ENCODE measurements at places on chromosomes 4 and X.
A peak's percentile ranks its signal among the peaks of the same experiment; 100 is the strongest.

GRCh38 chr4:113869743-113870375, 108.3 kb upstream of the CAMK2D start:
- peak; percentile 76 for DNase-seq

GRCh38 chrX:63784902-63785707, at the start of gene ARHGEF9:
Gene ARHGEF9 (minus strand): TSS chrX:63785214. CDS start chrX:63785145, 69 bp downstream.
- peak; percentile 8 for DNase-seq

GRCh38 chr4:139589336-139590018, 33.5 kb upstream of the SETD7 start:
- DNase-seq: no peak

DNA sequence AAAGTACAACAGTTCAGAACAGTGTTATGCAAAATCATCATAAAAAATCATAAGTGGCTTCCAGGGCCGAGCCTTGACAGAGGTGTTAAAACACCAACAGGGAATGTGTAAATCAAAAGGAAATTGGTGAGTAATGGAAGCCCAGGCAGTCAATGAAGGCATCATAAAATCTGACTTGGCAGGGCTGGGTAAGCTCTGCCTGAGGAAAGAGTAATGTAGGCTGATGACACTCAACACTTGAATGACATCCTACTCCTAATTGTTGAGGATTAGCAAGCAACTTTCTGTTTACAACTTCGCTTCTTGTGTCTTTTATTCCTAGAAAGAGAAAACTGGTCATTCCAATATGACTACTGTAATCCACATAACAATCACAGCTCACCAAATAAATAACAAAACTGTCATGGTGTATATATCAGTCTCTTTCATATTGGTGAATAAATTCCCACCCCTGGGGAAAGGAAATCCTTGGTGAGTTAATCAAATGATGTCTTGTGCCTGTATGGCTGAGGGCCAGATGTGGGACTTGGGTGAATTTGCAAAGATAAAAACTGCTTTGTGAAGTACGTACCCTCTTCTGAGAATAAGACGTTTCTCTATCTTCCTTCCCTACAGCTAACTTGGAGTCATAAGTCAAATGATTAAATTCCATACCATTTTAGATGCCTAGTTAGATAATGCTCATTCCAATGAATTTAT, 196.8 kb downstream of the DCHS2 start:
- DNase-seq: no peak

GRCh38 chr4:38230821-38231563, 270.8 kb downstream of the PTTG2 start:
- DNase-seq: no peak

DNA sequence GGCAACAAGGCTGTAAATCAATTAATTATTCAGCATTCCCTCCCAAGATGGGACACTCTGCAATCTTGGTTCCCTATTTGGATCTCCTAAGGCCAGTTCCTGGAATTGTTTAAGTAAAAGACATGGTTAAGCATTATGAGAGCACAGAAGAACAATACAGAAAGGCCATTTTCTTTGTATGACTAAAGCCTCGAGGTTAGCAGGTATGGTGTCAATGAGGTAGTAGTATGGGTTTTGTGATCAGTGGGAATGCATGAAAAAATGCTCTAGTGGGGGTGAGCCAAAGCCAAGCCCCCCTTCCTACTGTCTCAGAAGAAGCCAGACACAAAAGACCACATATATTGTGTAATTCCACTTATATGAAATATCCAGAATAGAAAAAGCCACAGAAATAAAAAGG, 61.7 kb upstream of the S100G start:
- DNase-seq: no peak

GRCh38 chr4:118587116-118587831, 97.9 kb upstream of the METTL14 start:
- no peak for DNase-seq

GRCh38 chr4:167274351-167274750, 40.1 kb upstream of the SPOCK3 start:
- DNase-seq: no peak

DNA sequence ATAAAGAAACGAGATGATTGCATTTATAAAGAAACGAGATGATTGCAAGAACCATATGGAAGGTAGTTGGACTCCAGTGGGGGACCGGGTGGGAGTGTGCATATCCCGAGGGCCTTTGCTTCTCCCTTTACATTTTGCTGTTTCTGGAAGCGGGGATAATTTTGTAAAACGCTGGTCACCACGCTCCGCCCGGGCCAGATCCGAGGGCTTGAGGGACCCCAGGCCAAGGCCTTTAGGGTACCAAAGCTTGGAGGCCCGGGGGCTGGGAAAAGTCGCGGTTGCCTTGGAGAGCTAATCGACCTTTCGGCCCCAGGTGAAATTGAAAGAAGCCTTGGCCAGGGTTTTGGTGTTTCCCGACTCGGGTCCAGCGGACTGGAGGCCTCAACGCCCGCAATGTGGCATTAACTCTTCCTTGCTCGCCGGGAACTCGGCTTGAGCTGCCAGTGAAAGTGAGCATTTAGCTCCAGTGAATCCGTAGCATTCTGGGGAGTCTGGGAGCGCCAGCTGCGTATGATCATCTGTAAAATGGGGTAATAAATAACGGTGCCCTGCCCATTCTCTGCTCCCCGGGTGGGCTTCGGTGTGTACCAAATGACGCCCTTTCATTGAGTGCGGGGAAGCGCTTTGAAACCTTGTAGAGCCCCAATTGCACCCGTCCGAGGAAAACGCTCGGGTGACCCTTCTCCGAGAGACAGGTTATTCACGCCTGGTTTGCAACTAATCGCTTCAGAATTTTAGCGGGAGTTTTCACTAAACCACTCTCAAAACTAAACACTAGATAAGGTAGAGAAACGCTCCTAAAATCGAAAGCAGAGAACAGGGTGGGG, 4.5 kb downstream of the NKX3-2 start:
- DNase-seq: no peak

- no peak for DNase-seq
These were observed 34.9 kb downstream of the MMRN1 start for GRCh38 chr4:89929425-89930159.

GRCh38 chr4:106149026-106149425, 167.0 kb downstream of the TBCK start:
- DNase-seq: no peak

DNA sequence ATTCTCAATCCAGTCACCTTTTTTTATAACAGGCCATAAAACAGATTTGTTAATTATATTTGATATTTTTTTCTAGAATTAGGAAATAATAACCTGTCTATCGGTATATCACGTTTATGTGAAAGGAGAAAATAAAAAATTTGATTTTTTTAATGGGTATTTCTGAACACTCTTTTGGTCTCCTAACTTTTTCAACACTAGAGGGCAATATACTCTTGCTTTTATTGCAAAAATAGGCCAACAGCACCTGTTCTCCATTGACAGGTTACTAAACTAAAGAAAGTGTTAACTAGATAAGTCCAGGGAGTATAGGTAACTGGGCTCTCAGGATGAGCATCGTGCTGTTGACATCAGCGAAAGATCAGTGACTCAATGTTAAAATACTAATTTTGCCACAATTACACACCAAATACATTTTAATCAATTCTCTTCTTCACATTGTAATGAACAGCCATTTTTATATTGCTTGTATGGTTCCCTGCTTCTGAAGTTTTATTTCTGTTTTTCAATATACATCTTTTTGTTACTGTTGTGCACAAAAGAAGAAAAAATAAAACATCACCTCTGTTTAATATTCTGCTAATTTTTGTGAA, 22.8 kb downstream of the NDST4 start:
- no peak for DNase-seq

DNA sequence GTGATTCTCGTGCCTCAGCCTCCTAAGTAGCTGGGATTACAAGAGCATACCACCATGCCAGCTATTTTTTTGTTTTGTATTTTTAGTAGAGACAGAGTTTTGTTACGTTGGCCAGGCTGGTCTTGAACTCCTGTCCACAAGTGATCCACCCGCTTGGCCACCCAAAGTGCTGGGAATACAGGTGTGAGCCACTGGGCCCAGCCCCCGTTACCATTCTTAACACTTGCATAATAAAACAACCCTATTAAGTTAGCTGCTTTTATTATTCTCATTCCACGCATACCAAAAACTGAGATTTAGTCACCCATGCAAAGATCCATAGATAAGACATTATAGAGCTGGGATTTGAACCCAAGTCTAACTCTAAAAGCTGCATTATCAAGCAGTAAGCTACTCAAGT, 6.0 kb upstream of the TEX13A start:
- DNase-seq: no peak

DNA sequence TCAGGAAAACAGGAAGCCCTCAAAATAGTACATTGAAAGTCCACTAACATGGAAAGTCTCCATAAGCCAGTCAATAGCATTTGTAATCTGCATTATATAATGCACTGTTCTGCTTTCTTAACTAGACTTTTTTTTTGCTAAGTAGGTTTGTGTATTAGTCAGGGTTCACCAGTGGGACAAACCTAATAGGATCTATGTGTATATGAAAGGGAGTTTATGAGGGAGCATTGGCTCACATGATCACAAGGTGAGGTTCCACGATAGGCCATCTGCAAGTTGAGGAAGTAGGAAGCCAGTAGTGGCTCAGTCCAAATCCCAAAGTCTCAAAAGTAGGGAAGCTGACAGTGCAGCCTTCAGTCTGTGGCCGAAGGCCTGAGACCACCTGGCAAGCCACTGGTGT, 116.0 kb downstream of the MXRA5 start:
- DNase-seq: no peak

- no peak for DNase-seq
These were observed 2153.6 kb upstream of the AGA start for GRCh38 chr4:179595671-179596410.

DNA sequence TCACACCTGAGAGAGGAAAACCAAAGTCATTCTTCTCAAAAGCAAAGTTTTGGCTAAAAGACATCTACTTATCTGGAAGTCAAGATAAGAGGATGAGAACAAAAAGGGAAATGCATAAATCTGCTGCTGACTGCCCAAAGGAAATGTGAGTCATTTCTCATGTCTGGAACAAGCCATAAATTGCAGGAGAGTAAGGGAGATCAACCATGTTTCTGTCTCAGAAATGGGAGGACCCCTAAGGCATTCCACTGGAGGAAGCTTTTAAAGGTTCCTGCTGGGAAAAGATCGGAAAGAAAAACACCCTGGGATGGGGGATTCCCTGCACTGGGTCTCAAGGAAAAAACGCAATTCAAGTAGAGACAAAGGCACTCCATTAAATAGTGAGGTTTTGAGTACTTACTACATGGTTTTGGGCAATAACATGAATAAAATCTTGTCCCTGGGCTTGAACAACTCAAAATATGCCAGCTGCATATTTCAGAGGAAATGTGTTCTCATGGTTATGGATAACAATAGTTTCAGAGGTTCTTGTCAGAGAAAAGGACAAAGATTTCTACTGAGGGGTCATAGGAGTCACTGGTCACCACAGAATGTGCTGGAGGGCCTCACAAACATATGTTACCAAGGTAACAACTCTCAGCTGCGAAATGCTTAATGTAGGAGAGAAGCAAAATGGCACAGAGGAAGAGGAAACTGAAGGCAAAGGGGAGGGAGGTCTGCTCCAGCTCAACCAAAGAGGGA, 19.3 kb downstream of the GPR143 start:
- no peak for DNase-seq

DNA sequence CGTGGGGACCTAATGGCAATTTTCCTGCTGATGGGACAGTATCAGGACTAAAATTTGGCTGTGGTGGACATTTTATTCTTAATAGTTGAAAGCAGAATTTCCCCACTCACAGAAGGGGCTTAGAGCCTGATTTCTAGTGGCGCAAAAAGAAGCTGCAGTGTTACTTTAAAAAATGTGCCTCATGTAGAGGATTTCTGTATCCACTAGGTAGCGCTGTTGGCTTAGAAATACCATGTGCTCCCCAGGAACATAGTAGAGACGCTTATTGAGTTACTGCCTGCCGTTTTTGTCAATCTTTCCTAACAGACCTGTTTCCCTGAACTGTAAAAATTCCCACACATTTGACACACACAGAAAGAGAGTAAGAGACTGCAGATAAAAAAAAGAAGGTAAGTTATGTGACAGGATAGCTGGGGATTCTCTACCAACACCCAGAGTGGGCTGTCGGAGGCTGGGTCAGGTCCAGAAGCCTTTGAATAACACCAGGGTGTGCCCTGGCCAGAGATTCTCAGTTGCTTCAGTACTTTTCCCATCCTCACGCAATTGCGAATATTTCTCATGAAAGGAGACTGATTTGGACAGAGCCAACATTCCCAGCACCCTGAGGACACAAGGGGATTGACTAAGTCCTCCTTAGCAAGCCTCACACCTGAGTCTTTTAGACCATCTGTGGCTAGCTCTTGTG, 88.4 kb downstream of the ZXDA start:
- DNase-seq: peak; percentile 16

DNA sequence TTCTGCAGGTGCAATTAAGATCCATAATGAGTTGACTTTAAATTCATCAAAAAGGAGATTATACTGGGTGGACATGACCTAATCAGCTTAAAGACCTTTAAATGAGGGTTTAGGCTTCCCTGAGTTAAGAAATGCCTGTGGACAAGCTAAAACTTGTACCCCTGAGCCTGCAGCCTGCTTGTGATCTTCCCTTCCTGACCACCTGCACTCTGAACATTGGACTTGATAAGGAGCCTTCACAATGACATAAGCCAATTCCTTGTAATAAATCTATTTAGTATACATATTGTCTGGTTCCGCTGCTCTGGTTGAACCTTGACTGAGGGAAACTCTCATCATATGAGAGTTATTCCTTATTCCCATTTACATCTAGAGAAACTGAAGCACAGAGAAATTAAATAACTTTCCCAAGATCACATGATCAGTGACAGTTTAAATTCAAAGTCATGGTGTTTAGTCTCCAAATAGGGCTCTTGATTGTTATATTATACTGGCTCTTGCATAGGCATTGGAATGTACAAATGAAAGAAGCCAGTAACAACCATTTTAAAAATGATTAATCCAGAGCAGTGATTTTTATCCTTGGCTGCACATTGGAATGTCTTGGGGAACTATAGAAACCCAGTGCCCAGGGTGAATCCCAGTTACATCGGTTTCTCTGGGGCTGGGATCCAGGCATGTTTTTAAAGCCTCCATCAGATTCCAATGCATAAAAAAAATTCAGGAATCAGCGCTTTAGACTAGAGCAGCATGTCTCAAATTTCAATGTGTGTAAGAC, 136.1 kb downstream of the MSL3 start:
- DNase-seq: no peak

- DNase-seq: no peak
These were observed 6.9 kb downstream of the CXCL6 start for GRCh38 chr4:73843369-73843768.

DNA sequence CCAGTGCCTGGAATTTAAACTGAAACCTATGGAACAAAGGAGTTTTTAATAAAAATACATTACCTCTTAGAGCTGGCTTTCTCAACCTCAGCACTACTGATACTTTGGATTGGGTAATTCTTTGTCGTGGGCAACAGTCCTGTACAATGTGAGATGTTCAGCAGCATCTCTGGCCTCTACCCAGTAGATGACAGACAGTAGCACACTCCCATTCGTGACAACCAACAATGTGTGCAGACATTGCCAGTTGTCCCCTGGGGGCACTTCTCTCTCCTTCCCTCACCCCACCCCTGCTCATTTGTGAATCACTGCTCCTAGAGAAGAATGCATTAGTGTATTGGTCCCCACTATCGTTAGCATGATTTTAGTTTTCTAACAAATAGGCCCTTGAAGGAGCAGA, 16.2 kb downstream of the GPAT3 start:
- no peak for DNase-seq

Measured in stimulated activated CD4-positive, alpha-beta T cell treated with anti-CD3 and anti-CD28 coated beads, Interleukin-15, amount 100 ng/mL, for 24 hours (primary cell).